ENCODE measurements at places on chromosomes 12 and 14.

- no peak for DNase-seq
These were observed 23.7 kb upstream of the SLC7A8 start for GRCh38 chr14:23207146-23207540.

DNA sequence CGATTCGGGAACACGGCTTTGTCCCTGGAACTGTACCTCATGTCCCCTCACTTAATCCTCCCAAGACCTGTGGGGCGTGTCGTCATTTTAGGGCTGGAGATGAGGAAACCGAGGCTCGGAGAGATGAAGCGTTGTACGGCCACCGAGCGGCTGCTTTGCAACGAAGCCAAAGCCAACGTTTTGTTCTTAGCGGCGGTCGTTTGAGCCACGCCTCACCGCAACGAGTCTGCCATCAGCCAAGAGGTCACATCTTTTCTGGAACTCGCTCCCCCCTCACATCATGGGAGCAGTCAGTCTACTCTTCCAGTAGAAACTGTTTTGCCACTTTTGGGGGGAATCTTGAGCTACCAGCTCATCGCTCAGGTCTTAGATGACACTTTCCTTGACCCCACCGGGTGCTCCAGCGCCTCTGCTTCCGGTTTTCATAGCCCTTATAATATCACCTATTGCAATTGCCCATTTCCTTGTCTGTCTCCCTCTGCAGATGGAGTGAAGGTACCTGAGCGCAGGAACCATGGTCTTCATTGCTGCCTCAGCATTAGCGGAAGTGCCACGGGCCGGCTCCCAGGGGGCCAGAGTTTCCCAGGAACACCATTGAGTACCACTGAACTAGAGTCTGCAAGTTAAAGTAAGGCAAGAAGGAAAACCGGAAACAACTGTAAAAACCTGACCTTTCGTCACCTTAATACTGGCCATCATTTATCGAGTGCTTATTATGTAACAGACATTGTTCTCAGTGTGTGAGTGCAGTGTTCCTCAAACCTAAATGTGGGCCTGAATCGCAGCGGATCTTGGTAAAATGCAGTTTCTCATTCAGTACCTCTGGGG lies 19.6 kb downstream of the NINJ2 start:
- no peak for DNase-seq

DNA sequence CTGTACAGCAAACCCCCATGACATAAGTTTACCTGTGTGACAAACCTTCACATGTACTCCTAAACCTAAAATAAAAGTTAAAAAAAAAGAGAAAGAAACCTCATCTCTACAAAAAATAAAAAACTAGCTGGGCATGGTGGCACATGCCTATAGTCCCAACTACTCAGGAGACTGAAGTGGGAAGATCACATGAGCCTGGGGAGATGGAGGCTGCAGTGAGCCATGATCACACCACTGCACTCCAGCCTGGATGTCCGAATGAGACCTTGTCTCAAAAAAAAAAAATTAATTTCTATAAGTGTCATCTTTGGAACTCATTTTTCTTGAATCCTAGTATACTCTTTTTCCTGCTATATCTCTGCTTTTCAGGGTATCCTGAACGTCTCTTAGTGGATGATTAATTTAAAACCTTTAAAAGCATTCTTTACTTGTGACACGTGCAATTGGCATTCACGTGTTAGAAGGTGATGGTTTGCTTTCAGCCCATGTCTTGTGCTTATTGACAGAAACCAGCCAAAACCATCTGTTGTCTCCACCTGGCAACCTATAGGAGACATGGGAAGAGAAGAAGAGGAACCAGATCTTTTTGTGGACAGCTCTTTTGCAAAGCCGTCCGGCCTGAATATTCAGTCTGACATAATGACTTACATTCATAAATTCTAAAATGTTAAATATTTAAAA lies 30.6 kb upstream of the PPFIBP1 start:
- no peak for DNase-seq

DNA sequence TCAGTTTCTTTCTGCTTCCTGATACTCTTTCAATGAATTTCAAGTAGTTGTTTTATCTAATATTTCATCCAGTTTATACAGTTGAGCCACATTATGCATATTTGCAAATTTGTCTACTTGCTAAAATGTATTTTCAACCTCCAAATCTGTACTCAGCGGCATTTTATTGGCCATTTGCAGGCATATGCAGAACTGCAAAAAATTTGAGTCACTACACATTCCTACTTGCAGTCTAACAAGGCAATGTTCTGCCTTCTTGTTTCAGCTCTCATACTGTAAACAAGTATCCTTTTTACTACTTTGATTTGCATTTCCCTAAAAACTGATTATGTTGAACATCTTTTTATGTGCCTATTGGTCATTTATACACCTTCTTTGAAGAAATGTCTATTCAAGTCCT lies 55.0 kb downstream of the POLR3B start:
- DNase-seq = no peak

DNA sequence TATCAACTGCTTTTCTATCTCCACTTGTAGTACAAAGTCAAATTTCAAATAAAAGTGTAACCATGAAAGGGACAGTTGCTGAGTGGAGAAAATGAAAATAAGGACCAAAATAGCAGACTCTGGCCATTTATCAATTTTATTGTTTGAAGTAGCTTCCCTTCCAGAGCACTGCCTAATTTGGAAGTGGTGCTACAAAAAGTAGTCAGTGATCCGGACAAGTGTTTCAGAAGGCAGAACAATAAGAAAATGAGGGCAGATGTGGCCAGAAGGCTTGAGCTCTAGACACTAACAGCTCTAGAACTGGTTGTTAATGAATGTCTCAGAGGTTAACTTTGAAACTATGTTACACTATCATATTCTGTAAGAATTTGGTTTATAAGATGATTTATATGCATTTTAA lies 48.9 kb downstream of the ABCC9 start:
- DNase-seq = no peak

DNA sequence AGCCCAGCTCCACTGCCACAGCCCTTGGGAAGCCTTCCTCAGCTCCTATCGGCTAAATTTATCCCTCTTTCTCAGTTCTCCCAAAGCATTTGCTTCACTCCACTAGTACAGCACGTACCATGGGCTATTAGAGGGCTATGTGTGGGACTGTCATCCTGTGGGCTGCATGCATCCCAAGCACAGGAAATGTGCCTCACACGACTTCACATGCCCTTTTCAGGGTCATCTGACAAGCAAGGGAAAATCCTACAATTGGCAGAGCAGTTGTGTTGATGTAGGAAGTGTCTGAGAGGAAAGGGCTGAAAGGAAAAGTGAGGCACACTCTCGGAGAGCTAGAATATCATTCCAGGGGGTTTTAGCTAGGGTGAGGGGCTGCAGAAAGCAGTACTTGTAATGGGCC lies 47.6 kb downstream of the NINJ2 start:
- DNase-seq = no peak

- DNase-seq = no peak
These were observed 39.1 kb upstream of the INF2 start for GRCh38 chr14:104650057-104650980.

GRCh38 chr12:27951898-27952297 lies 20.6 kb downstream of the PTHLH start:
- no peak for DNase-seq

DNA sequence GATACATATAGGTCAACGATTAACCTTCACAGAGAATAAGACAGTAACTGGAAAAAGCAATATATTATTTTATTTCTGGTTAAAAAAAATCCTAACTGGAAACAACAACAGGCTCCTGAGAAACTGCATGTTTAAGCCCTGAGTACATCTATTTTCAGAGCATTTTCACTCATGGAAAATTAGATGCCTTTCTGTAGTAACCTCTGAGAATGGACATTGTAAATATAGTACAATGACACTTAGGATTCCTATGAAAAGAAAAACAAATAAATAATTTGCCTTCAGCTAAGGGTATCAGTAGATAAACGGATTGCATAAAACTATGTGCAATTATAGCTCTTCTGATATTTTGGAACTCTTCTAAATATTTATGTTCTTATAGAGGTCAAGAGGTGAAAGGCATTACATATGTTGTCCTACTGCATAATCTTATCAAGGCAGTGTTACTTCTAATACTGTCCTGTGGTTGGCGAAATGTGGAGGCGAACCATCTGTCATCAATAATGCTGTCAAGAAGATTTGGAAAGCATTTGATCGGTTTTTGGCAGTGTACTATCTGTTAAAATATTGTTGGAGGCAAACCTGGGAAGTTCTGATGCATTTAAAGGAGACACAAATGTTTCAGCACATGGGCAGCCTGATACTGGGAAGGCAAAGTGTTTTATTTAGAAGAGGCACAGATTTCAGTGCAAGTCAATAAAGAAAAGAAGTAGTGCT lies 381.8 kb downstream of the BTG1 start:
- DNase-seq = no peak

GRCh38 chr12:131827961-131828534 lies at the start of gene MMP17:
TSS of gene MMP17 (plus strand) at chr12:131828393. CDS start at chr12:131828495, 102 bp downstream.
- DNase-seq = no peak

- no peak for DNase-seq
These were observed 109.3 kb downstream of the ITPR2 start for GRCh38 chr12:26723379-26724308.

DNA sequence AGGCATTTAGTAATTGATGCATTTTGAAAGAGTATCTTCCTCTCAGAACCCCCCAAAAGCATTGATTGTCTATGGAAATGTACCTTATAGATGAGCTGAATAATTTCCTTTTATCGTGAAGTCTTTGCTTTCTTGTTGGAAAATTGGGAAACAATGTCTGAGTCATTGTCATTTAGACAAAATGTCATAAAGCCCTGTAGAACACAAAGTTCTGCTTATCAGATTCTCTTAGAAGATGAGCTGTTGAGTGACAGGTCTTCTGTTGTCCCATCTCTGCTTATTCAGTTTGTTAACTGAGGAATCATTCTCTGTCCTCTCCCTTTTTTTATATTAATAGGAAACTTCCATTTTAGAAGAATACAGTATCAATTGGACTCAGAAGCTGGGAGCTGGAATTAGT lies 22.9 kb downstream of the MAPKAPK5 start:
- no peak for DNase-seq

DNA sequence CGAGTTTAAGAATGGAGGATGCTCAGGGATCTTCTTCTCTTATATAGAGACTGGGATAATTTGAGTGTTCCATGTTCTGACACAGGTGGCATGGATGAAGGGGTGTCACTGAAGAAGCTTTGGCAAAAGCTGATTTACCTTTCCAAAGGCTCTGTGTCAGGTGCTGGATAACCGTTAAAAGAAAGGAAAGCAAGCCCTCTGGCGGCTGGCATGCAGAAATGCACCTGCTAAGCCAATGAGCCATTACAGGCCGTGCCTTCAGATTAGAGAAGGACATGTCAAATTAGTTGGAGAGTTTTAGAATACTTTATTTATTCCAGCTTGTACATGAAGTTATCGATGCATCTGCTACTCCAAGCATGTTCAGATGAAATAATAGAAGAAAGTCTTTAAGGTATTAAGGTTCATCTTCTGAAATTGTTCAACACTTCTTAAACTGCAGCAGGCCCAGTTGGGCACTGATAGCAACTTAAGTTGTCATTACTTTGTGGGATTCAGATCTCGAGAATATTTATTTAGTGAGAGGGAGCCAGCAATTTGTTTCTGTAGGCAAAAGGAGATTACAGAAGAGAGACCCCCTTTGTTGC lies 678.2 kb downstream of the NRXN3 start:
- no peak for DNase-seq

- DNase-seq = no peak
These were observed 354.2 kb upstream of the ATP2B1 start for GRCh38 chr12:90062799-90063198.

DNA sequence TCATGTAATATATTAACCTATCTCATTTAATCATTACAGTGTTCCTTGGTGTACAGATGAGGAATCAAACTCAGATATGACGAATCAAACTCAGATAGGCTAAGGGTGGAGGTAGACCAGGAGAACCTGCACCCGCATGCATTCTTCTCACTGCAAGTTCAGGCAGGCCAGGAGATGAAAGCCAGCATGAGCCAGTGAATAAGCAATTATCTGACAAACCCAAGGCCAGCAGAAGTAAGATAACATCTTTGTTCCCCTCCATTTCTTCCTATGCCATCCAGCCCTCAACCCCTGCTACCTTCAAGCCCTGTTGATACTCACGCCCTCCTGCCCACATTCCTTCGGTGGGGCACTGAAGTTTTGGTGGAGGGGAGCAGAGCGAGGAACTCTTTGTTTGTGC lies 152.2 kb downstream of the ETV6 start:
- no peak for DNase-seq

DNA sequence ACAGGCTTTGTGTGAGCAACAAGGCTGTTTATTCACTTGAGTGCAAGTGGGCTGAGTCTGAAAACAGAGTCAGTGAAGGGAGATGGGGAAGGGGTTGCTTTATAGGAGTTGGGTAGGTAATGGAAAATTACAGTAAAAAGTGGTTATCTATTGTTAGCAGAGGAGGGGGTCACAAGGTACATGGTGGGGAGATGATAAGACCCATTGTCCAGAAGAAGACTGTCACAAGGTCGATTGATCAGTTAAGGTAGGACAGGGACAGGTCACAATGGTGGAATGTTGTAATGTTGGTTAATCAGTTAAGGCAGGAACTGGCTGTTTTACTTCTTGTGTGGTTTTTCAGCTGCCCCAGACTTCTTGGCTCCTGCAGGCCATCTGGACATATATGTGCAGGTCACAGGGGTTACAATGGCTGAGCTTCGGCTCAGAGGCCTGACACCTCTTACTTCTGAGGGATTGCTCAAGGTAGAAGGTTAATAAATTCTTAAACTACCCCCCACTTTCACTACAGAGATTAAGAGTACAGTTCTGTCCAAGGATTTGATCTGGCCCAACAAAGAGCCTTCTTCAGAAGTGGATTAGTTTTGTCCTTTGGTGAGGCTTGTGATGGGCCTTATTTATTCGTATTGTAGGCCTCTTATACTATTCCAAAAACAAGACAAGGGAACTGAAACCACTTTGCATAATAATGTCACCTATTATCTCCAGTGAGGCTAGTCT lies 13.8 kb upstream of the DHRS4 start:
- DNase-seq = no peak
